Type B pancreatic cell (in vitro differentiated cells): ENCODE measurements at places on chromosomes 6 and 20. TPM values are rescaled to one million over a fixed set of nuclear protein-coding genes. Genes with fewer than 3 reads are reported as not detected.

- H3K4me3 ChIP-seq = no peak overlapping the region
- H3K27me3 ChIP-seq = peaks cover 52% of the 10 kb centered on the region
- no peaks in the 10 kb centered on the region for H3K36me3 ChIP-seq
- no peak for DNase-seq
- peaks cover 5% of the 10 kb centered on the region for H3K4me1 ChIP-seq
These were observed 10.5 kb downstream of the TMEM239 start for GRCh38 chr20:2826655-2827054.

- H3K4me3 ChIP-seq = no peak overlapping the region
- no peak overlapping the region for H3K27ac ChIP-seq
- H3K27me3 ChIP-seq = no peaks in the 10 kb centered on the region
- DNase-seq = no peak
- H3K36me3 ChIP-seq = no peaks in the 10 kb centered on the region
These were observed 13.6 kb upstream of the CEP85L start for GRCh38 chr6:118665011-118665410.

DNA sequence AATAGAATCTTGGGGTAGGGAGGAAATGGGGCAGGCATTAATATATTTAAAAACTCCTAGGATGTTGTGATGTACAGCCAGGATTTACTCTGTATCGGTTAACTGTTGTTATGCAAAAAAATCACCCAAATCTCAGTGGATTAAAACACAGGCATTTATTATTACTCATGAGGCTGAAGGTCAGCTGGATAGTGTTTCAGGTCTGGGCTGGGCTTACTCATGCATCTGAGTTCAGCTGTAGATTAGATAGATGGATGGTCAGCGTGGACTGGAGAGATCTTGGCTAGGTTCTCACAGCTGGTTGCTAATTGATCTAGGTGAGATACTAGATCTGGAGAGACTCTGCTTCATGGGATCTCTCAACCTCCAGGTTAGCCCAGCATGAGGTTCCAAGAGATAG lies 131.4 kb downstream of the BTBD3 start:
- H3K4me3 ChIP-seq = no peak overlapping the region
- no peak for DNase-seq
- H3K4me1 ChIP-seq = peaks cover 14% of the 10 kb centered on the region
- H3K27me3 ChIP-seq = no peaks in the 10 kb centered on the region

GRCh38 chr20:55928266-55928665 lies 77.1 kb downstream of the CBLN4 start:
- H3K4me3 ChIP-seq = no peak overlapping the region
- no peak overlapping the region for H3K27ac ChIP-seq
- H3K4me1 ChIP-seq = no peaks in the 10 kb centered on the region
- H3K36me3 ChIP-seq = no peaks in the 10 kb centered on the region
- H3K27me3 ChIP-seq = no peaks in the 10 kb centered on the region
- DNase-seq = no peak

DNA sequence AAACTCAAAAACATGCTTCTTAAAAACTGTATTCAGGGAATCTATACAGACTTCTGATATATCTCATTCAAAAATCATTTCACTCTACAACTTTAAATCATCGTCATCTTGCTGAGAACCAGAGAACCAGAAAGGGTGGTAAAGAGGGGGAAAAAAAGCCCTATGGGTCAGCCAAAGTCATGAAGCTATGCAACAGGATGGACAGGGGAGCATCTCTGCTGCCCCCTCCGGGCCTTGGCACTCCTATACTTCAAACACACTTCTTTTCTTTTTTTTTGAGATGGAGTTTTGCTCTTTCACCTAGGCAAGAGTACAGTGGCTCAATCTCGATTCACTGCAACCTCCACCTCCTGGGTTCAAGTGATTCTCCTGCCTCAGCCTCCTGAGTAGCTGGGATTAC lies 73.5 kb upstream of the NFATC2 start:
- no peaks in the 10 kb centered on the region for H3K4me1 ChIP-seq
- no peak overlapping the region for H3K4me3 ChIP-seq
- H3K27ac ChIP-seq = no peak overlapping the region
- H3K36me3 ChIP-seq = peaks cover 12% of the 10 kb centered on the region
- H3K27me3 ChIP-seq = no peaks in the 10 kb centered on the region

DNA sequence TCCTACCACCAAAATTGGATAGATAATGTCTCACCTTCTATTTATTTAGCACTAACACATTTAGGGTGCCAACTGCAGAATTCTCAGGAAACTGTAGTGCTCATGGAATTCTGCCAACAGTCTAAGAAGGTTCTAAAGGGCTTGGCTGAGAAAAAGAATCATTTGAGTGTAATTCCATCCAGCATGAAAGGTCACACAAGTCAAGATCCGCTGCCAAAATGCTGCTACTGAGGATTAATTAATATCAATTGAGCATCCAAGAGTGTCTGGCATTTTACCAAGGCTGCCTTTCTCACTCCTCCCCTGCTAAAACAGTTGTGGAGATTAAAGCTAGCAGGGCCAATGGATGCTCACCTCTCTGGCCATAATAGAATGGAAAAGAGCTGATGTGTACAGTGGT lies 112.7 kb downstream of the FHL5 start:
- DNase-seq = no peak
- H3K4me1 ChIP-seq = no peaks in the 10 kb centered on the region
- H3K36me3 ChIP-seq = no peaks in the 10 kb centered on the region
- no peak overlapping the region for H3K27ac ChIP-seq

DNA sequence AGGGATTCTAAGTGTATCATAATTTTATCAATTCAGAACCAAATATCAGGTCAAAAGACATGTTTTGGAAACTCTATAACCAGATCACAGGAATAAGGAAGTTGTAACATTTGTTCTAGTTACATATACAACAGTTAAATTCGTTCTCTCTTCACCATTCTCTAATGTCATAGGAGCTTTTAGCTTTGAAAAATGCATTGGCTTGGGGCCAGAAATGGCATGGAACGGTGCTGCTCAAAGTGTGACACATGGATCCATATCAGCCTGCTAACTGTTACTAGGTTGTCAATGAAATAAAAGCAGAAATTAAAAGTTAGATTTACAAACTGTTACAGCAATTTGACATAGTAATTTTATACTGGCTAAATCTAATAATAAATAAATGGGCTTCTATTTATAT lies 120.3 kb downstream of the LCA5 start:
- peaks cover 29% of the 10 kb centered on the region for H3K4me1 ChIP-seq
- H3K36me3 ChIP-seq = no peaks in the 10 kb centered on the region
- DNase-seq = no peak

GRCh38 chr6:80304014-80304413 lies 197.5 kb downstream of the BCKDHB start:
- H3K27me3 ChIP-seq = no peaks in the 10 kb centered on the region
- DNase-seq = no peak
- H3K4me3 ChIP-seq = no peak overlapping the region
- no peak overlapping the region for H3K27ac ChIP-seq
- H3K4me1 ChIP-seq = no peaks in the 10 kb centered on the region

GRCh38 chr20:4946986-4947385 lies 54.3 kb downstream of the SLC23A2 start:
- no peak for DNase-seq
- peaks cover 34% of the 10 kb centered on the region for H3K4me1 ChIP-seq
- no peak overlapping the region for H3K4me3 ChIP-seq
- no peak overlapping the region for H3K27ac ChIP-seq
- no peaks in the 10 kb centered on the region for H3K27me3 ChIP-seq
- H3K36me3 ChIP-seq = peaks cover 5% of the 10 kb centered on the region

- no peak for DNase-seq
- H3K4me1 ChIP-seq = no peaks in the 10 kb centered on the region
- no peak overlapping the region for H3K4me3 ChIP-seq
- no peak overlapping the region for H3K27ac ChIP-seq
- no peaks in the 10 kb centered on the region for H3K36me3 ChIP-seq
- no peaks in the 10 kb centered on the region for H3K27me3 ChIP-seq
These were observed 129.1 kb downstream of the MAN1A1 start for GRCh38 chr6:119220452-119220851.

GRCh38 chr20:51531141-51531710 lies 11.3 kb downstream of the NFATC2 start:
- H3K27ac ChIP-seq = peak overlapping the region; percentile 80
- peaks cover 57% of the 10 kb centered on the region for H3K4me1 ChIP-seq
- DNase-seq = no peak
- no peak overlapping the region for H3K4me3 ChIP-seq

GRCh38 chr6:54621285-54621684 lies 225.3 kb upstream of the FAM83B start:
- H3K4me1 ChIP-seq = no peaks in the 10 kb centered on the region
- no peaks in the 10 kb centered on the region for H3K36me3 ChIP-seq
- H3K27me3 ChIP-seq = no peaks in the 10 kb centered on the region
- no peak overlapping the region for H3K4me3 ChIP-seq
- no peak overlapping the region for H3K27ac ChIP-seq
- DNase-seq = no peak

DNA sequence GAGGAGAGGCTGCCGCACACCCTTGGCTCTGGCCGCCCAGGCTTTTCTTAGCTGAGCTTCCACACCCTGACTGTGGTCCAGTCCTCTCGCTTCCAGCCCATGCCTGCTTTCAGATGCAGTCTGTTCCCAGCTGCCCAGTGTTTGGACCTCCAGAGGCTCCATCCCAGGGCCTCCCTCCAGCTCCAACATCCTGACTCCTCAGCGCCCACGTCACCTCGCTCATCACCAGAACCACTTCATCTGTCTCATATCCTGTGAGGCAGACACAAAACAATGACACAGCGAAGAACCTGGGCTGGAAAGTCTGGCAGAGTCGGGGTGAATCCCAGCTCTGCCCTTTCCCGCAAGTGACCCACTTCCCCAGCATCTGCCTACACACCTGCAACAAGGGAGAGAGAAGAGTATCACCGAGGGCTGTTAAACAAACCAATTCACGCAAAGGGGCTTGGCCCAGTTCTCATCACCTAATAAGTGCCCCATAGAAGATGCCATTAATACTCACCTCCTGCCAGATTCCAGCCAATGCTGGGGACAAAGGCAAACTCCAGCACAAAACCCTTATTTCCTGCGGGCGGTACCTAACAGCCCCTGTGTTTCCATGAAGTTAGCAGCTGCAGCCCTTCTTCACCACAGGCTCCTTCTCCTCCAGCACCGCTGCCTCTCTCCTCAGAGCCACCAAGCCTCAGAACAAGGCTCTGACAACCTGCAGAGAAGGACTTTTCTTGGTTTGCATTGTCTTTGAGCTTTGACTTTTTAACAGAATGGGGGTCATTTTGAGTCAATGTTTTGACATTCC lies 133.4 kb upstream of the CDH4 start:
- DNase-seq = no peak
- H3K4me1 ChIP-seq = peaks cover 8% of the 10 kb centered on the region
- H3K27me3 ChIP-seq = peaks cover 23% of the 10 kb centered on the region
- no peak overlapping the region for H3K27ac ChIP-seq
- no peak overlapping the region for H3K4me3 ChIP-seq
- no peaks in the 10 kb centered on the region for H3K36me3 ChIP-seq

GRCh38 chr6:157316871-157317814 lies 6.2 kb downstream of the TMEM242 start:
- H3K27me3 ChIP-seq = no peaks in the 10 kb centered on the region
- H3K36me3 ChIP-seq = peaks cover 13% of the 10 kb centered on the region
- peak overlapping the region; percentile 3 for H3K27ac ChIP-seq
- H3K4me3 ChIP-seq = no peak overlapping the region

- H3K36me3 ChIP-seq = peaks cover 5% of the 10 kb centered on the region
- H3K27ac ChIP-seq = peak overlapping the region; percentile 91
- no peaks in the 10 kb centered on the region for H3K27me3 ChIP-seq
- peak; percentile 73 for DNase-seq
- H3K4me1 ChIP-seq = peaks cover 64% of the 10 kb centered on the region
These were observed 74.9 kb downstream of the NCOA3 start for GRCh38 chr20:47576516-47577033.

DNA sequence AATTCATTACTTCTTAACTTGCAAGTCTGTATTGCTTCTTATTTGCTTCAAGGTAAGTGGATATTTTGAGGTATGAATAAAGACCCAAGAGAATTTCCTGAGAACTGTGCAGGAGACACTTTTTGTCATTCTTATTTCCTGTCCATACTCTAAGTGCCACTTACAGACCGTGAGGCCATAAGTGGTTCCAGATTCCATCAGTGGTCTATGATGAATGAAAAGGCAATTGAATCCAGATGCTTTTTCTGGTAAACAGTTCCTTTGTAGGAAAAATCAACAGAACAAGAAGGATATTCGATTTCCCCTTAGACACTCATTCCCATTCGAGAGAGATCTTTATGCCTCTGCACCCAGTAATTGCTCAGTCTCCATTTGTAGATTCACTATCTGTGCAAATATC lies 58.3 kb upstream of the PDE10A start:
- peak overlapping the region; percentile 33 for H3K27ac ChIP-seq
- peaks cover 17% of the 10 kb centered on the region for H3K4me1 ChIP-seq
- H3K36me3 ChIP-seq = no peaks in the 10 kb centered on the region
- peaks cover 27% of the 10 kb centered on the region for H3K27me3 ChIP-seq

DNA sequence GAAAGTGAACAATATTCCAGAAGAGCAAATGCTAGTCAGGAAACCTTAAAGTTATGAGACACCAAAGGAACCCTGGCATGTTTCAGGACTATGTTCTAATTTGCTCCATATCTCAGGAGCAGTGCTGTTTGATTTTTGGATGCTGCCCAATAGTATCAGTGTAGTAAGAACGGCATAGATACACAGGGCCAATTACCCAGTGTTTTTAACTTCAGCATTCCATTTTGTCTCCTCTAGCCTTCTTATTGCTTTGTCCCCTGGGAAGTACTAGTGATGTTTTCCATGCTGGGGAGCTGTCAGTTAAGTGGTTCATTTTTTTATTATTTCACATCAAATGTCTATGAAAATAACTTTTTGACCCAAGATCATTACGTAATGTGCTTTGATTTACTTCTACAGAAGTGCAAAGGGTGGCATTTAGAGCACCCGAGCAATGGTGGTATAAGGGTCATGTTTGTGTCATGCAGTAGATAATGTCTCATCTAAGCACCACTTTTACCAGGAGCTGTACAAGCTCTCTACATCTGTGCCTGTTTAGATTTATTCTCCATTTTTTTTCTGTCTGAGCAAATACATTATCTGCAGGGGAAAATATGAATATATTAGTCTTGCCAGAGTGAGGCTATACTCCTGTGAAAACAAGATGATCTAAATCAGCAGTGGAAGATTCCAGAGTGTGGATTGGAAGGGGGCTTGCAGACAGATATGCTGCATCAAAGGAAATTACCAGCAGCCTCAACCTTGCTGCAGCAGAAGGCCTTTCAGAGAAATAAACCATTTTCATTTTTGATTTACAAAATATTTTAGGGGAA lies 198.8 kb upstream of the OPRM1 start:
- H3K36me3 ChIP-seq = no peaks in the 10 kb centered on the region
- H3K27ac ChIP-seq = no peak overlapping the region
- peaks cover 9% of the 10 kb centered on the region for H3K27me3 ChIP-seq
- H3K4me3 ChIP-seq = no peak overlapping the region
- peaks cover 6% of the 10 kb centered on the region for H3K4me1 ChIP-seq

DNA sequence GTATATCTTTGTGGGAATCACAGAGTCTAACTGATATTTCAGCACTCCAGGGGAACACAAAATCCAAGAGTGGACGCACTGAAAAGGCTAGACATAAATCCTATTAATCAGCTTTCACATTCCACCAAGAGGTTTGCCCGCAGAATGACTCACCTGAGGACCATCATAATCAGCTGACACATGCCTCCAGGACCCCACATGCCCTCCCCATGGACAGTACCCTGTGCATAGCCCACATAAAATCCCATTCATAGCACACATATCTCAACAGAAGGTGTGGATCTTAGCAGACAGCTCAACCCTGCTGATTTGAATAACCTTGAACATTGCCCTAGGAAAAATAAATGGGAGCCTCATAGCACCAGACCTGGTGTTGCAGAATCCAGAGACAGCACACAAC lies 246.8 kb upstream of the TENT5A start:
- H3K27me3 ChIP-seq = no peaks in the 10 kb centered on the region
- DNase-seq = no peak
- no peaks in the 10 kb centered on the region for H3K36me3 ChIP-seq
- no peak overlapping the region for H3K27ac ChIP-seq
- H3K4me3 ChIP-seq = no peak overlapping the region

The MROH8 gene
- 2.5 and 4.8 TPM in 2 replicates for total RNA-seq

The C6orf15 gene
- not detected in 2 replicates for total RNA-seq

The MDFI gene
- total RNA-seq = 53.9 and 94.5 TPM in 2 replicates

The SASH1 gene
- total RNA-seq = 61.3 and 99.9 TPM in 2 replicates

The HLA-DOA gene
- 0.52 and 2.5 TPM in 2 replicates for total RNA-seq
